ENCODE measurements at places on chromosomes 16 and 17.

GRCh38 chr17:19672009-19672750, 23.6 kb downstream of the ALDH3A2 start:
- DNase-seq = peak; percentile 71

GRCh38 chr16:4113358-4114256, 2.6 kb downstream of the ADCY9 start:
- DNase-seq = peak; percentile 84

DNA sequence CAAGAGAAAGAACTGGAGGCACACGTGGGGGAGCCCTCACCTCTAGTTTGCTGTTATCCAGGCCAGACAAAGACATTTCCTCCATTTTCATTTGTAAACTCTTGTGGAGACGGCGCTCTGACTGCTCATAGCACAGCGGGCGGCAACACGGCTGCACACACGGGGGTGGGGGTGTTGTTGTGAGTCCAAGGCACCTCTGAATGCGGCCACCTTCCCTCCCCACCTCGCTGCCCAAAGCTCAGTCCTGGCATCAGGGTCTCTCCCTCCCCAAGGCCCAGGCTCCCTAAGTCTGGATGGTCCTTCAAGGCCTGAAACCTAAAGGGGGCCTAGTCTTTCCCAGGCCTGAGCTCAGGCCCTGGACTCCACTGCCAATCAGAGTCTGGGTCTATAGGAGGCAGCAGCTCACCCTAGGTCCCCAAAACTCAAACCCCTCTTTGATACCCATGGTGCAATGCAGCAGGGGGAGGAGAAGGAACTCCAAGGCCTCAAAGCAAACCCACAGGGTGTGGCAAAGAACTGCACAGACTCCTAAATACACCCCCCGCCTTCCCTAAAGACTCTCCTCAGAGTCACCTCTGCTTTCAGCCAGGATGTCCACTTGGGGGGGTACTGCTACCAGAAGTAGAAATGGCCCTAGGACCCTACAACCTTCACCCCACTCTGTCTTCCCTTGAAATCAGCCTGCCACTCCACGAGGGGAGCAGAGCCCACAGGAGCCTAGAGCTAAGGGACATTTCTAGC, 1.5 kb downstream of the ATXN7L3 start:
- peak; percentile 95 for DNase-seq

DNA sequence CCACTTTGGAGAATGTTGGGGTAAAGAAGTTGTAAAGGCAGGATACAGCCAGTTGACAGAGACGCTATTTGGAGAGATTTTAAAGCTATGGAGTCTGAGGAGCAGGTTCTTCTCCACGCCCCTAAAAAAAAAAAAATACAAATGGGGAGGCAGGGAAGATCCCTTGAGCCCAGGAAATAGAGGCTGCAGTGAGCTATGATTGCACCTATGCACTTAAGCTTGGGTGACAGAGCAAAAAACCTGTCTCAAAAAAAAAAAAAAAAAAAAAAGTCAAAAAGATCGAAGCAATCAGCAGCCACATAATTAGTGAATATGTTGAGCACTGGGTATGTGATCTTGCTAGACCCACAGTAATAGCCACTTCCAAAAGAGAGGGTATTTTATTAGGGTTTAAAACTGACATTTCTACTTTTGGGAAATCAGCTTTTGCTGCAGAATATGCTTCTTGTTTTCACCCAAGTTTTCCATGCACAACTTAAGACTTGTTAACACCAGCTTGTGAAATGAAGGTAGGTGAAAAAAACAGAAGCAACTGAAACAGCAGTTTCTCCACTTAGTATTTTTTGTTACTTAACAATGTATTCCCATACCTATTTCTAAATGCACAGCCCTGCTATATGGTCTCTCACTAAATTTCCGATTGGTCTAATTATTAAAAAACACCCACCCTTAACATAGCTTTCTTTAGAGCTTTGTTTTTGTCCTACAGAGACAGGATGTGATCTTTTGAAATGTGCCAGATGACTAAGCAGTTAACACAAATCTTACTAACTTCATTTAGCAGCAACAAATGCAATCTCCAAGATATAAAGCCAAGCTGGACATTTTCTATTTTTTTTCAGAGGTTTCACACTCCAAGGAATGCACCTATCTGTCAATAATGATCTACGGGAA, 2.5 kb upstream of the ARL6IP1 start:
- no peak for DNase-seq

DNA sequence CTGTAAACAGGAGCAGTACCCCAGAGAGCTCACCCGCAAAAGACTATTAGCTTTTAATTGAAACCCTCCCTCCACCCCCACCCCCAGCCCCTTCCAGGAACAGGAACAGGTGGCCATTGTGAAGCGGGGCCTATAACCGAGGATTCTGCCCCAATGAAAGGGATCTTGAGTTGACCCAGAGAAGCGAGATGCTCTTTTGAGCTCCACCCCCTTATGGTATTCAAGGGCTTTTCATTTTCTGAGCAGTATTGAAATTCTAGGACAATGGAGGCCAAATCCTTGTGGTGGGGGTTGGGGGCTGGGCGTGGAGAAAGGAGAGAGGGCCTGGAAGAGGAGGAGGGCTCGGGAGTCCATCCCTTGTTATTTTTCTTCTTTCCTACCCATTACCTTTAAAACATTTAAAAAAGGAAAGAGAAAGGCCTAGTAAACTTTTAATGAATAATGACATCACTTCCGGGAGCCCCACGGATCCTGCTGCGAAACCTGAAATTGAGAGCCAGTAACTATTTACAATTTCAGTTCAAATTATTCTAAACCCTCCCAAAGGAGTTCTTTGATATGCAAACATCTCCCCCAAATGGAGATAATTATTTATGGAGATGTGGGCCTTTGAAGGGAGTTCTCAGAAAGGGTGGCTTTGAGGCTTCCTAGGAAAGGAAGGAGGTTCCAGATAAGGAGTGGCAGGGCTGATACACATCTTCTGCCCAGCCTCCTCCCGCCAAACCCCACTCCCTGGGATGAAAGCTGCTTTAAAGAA, 30.5 kb downstream of the HS3ST3B1 start:
- no peak for DNase-seq

GRCh38 chr16:66859397-66860068, 15.3 kb downstream of the CA7 start:
- DNase-seq = no peak

- DNase-seq = no peak
Observed at GRCh38 chr17:41334385-41335305, 16.0 kb downstream of the KRT33A start.

DNA sequence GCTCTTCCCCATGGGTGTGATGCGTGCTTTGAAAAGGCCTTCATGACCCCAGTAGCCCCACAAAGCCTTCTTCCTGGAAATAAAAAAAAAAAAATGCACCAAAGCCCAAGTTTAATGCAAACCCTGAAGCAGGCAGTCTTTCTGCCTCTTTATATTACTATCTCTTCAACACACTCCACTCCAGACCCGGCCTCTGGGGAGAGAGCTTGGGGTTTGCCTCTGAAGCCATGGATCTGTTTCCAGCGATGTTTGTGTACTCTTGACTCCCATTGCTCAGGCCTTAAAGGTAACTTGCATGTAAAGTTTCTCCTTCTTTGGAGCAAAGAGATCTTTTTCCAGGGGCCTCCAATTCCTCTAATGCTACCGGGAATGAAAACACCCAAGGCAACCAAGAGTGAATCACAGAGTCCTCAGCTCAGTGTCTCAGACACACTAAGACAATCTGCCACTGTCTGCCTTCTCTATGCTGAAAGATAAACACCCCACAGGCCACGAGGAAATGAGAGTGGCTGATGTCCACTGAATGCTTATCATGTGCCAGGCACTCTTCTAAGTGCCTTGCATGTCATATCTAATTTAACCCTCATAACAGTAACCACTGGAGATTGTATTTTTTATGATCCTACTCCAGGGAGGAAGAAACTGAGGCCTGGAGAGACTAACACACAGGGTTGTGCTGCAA, 56.4 kb upstream of the AKTIP start:
- no peak for DNase-seq

DNA sequence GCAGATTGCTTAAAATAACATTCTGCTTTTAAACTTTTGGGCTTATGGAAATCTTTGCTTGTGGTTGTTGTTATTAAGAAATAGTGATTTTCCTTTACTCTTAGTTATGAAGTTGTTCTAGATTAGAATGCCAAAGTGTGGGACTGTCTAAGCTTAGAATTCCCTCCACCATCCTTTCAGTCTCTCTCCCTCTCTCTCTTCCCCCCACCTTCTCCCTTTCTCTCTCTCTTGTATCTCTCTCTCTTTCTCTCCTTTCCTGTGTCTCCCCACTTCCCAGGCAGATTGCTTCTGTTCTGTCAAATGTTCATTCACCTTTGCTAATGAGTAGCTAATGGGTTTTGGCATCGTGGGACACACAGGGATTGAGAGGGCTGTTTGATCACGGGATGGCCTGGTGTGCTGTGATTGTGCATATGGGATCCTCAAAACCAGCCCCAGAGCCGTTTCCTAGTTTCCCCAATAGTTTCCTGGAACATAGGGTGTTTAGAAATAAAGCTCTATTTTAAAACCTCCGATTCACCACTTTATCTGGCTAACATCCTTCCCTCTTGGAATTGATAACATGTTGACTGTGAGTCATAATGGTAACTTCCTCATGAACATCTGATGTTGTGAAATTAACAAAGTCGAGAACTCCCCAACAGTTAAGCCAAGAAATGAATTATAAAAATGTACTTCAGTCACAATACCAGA, 502.6 kb downstream of the TMEM114 start:
- DNase-seq = no peak
